ENCODE measurements at places on chromosomes 5 and 9.
A peak's percentile ranks its signal among the peaks of the same experiment; 100 is the strongest.

GRCh38 chr5:83538786-83539462, 67.4 kb downstream of the VCAN start:
- DNase-seq, result no peak

DNA sequence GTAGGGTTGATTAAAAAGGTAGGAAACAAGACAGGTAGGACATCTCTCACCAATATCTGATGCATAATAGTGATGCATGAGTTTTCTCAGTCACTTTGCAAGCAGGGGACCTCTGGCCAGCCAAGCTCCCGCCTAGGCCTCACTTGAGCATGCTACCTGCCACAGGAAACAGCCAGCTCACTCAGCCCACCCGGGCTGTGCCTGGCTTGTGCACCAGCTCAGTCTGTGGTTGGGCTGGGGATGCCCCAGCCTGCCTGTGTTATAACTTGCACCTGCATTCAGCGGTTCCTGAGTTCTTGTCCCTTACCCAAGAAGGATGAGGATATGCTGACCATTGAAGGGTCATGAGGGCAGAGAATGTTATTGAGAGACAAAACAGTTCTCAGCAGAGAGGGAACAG, 172.8 kb upstream of the PLCXD3 start:
- no peak for DNase-seq

DNA sequence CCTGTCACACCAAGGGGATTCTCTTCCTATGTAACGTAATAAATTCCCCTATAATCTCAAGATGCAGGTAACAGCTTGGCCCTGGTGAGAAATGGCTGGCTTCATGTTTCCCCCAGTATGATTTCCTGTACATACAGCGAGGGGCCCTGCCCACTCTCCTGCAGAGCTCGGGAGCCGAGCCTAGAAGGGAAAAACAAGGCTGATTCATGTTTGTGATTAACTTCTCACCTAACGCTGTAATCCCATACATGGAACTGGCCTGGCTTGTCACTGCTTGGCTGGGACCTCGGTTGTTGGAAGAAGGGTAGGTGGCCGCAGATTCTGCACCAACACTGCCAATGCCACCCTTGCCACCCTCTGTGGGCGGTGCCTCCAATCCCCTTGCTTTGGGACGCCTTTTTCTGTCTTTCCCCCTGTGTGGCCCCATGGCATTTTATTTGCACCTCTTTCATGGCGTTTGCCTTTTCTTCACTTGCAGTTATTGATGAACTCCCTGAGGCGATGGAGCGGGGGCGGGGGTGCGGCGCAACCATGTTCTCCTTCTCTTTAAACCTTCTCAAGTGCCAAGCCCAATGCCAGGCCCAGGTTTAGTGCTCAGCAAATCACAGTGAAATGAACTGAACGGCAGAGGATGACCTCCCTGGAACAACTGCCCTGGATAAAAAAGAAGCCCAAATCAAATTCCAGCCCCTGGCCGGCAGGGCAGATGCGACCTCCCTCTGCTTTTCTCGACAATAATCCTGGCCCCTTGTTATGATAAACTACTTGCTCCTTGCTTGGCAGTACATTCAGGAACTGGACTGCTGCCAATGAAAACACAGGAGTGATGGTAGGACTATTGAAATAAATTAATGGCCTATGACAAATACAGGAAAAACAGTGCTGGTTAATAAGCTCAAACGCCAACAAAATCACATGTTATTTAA, 108.1 kb downstream of the TMEM174 start:
- DNase-seq, result no peak

DNA sequence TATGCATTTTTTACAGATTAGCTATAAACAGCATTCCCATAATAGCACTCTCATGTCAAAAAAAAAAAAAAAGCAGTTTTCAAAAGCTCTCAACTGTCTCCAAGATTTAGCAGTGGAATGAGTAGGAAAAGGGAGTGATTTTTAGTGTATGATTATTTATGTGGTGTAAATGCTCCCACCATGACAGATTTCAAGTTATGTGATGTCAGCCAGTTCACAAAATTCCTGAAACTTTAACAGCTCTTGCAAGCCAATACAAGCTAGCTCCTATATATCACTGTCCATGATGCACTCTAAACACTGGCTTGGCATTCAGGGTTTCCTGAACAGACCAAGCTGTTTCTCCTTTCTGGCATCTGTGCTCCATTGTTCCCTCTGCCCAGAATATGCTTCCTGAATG, 7.9 kb upstream of the ANKDD1B start:
- no peak for DNase-seq

DNA sequence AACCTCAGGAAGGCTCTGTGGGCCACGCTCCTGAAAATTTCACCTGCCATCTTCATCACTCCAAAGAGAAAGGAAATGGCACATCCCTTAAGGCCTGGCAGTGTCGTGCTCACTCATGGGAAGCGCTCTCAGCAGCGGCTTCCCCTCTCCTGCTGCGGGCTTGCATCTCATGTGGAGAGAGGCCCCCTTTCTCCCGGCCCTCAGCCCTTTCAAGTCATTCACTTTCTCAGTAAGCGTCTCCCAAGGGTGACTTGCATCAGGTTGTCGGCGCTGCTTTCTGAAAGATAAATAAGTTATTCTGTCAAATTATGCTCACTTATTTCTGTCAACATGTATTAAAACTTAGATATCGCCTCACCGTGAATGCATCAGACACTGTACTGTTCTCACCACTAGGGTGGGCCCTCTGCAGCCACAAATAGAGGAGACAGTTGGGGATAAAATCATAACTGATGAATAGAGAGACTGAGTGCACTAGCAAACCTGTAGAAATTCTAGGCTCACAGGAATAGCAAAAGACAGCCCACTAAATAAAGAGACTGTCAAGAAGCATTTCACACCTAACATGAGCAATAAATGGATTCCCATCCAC, 174.6 kb downstream of the RFK start:
- no peak for DNase-seq

GRCh38 chr9:74721696-74722660, 165.7 kb downstream of the TRPM6 start:
- no peak for DNase-seq

- DNase-seq, result no peak
Measured at GRCh38 chr9:125633116-125633745, 73.8 kb downstream of the MAPKAP1 start.

- DNase-seq, result no peak
Measured at GRCh38 chr9:136230365-136230764, 15.2 kb downstream of the QSOX2 start.

DNA sequence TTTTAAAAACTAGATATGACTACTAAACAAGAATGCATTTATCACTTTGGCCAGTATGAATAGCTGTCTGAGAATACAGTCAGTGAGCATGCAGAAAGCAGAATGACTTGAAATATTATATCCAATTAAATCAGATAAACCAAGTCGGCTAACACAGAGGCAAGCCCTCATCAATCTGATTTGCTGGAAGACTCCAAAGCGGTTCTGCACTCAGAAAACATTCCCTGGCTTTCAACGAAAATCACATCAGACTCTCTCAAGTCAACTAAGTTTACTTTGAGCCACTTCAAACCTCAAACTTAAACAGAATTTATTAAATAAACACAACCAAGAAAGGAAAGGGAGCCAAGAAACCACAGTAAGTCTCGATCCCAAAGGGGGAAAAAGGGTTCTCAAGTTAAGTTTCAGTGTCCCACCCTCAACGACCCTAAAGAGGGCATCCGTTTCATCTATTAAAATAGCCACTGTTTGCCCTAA, 1.4 kb downstream of the MYO10 start:
- DNase-seq, result no peak

DNA sequence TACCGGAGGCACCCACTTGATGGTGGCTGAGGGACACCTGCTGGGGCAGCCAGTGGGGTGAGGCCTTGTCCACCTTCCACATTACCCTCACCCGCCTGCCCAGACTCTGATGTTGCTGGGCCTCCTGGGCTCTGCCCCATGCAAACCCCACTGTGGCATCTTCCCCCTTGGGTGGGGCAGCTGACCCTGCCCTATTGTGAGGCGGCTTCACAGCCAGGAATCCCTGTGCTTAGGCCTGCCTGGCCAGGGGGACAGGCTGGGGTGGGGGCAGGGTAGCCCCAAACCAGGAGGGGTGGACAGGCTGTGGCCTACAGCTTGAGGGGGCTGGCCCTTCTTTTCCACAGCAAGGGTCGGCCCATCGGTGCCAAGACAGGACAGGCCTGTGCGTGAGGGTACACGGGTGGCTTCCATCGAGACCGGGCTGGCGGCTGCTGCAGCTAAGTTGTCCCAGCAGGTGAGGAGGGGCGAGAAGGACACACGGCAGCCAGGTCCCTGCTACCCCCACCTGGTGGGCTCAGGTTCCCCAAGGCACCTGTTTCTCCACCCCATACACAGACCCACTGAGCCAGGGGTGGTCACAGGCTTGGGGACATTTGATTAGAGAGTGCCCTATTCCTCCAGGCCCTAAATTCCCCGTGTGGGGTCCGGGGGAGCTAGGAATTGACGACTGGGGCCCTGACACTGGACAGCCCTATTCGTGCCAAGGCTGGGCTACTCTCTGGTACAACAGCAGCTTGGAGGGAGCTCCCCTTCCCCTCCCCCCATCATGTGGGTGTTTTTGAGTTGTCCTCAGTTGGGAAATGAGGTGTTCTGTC, 99.2 kb downstream of the PHF2 start:
- DNase-seq, result no peak

- DNase-seq, result no peak
Measured at GRCh38 chr9:16527573-16527972, 342.9 kb downstream of the BNC2 start.

GRCh38 chr9:123548741-123549545, 192.9 kb downstream of the CRB2 start:
- DNase-seq, result peak; percentile 24

- DNase-seq, result peak; percentile 50
Measured at GRCh38 chr5:179806250-179807048, at the start of gene MGAT4B. MGAT4B (minus strand) TSS chr5:179806866; CDS start chr5:179806583, 283 bp downstream.

DNA sequence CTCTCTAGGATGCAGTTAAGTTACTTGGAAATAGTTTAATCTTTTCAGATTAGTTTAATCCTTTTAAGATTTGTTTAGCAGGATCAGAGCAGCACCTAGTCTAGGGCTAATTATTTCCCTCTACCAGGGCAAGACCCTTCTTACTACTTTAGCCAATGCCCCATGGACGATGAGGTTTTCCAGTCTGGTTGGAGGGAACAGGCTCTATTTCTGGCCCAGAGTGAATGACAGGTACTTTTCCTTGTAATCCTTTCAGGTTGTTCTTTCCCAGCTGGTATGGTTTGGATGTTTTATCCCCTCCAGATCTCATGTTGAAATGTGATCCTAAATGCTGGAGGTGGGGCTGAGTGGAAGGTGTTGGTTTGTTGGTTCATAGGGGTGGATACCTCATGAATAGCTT, 27.2 kb downstream of the PTTG1 start:
- no peak for DNase-seq

GRCh38 chr9:5580650-5581049, 48.3 kb upstream of the RIC1 start:
- no peak for DNase-seq

All from stimulated activated CD8-positive, alpha-beta memory T cell treated with anti-CD3 and anti-CD28 coated beads, Interleukin-7, amount 100 ng/mL, for 4 hours (primary cell).